ENCODE measurements at places on chromosomes 6 and 20.

DNA sequence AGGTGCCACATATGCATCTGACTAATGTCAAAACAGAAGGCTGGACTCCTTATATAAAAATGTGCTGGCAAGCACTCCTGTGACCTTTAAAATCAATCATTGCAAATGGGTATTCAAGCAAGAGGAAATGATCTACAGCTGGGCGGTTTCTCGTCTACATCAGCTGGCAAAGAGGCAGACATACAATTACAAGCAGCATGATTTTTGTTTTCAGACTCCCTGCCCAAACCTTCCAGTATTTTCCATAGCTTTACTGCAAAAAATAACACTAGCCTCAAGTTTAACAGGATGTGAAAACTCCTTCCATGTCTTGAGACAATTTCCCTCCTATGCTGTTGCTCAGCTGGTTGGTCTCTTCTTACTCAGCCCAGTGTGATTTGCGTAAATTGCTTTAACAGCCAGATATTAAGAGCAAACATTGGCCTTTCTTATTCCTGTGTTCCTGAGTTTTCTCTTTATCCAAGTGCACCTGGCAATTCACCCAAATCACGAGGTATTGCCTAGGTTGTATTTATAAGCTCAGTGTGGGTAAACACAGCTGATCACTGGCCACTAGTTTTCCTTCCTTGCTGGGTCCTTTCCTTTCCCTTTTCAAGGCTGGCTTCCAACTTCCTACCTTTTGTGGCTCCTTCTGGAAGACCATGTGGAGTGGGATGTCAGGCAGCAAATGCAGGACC lies 130.4 kb downstream of the MOXD1 start:
- no peak for DNase-seq

GRCh38 chr20:63235399-63235983 lies at the start of gene BIRC7:
TSS of gene BIRC7 (plus strand) at chr20:63235905. CDS start at chr20:63236097, 192 bp downstream.
- DNase-seq: no peak

- DNase-seq: no peak
These were observed 3.3 kb downstream of the KCNS1 start for GRCh38 chr20:45097485-45098102.

DNA sequence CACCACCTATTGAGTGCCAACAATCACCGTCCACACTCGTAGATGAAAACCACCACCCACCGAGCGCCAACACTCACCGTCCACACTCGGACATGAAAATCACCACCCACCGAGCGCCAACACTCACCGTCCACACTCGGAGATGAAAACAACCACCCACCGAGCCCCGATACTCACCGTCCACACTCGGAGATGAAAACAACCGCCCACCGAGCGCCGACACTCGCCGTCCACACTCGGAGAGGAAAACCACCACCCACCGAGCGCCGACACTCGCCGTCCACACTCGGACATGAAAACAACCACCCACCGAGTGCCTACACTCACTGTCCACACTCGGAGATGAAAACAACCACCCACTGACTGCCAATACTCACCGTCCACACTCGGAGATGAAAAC lies 129.3 kb downstream of the IRF4 start:
- no peak for DNase-seq

DNA sequence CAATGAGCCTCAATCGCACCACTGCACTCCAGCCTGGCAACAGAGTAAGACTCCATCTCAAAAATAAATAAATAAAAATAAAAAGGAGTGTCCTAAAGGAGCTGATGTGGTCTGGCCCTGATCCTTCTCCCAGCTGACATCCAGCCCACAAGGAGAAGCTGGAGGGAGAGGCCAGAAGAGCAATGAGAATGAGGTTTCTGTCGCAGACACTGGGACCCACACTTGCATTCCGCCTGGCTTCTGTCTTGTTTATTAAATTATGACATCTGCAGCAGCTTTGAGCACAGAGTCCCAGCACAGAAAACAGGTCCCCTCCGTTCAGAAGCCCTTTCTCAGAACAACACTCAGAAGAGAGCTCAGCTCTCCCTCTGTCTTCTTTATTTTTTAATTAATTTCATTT lies 10.3 kb upstream of the E2F1 start:
- DNase-seq: no peak

DNA sequence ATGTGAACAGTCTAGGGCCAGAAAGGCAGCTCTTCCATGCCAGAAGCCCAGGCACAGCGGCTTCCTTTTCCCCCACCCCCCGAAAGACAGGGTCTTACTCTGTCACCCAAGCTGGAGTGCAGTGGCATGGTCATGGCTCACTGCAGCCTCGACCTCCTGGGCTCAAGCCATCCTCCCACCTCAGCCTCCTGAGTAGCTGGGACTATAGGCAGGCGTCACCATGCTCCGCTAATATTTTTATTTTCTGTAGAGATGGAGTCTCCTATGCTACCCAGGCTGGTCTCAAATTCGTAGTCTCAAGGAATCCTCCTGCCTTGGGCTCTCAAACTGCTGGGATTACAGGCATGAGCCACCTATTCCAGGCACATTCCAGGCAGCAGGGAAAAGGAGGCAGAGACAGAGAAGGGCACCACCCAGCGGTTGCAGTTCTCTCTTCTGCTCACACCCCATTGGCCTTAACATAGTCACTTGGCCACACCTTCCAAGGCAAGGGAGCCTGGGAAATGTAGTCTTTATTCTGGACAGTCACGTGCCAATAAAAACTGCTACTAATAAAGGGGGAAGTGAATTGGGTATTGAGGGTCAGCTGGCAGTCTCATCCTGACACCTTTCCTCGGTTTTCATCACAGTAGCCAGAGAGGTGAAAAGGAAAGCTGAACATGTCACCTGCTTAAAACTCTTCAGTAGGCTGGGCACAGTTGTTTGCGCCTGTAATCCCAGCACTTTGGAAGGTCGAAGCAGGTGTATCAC lies 205.9 kb downstream of the ZMYND8 start:
- DNase-seq: no peak

DNA sequence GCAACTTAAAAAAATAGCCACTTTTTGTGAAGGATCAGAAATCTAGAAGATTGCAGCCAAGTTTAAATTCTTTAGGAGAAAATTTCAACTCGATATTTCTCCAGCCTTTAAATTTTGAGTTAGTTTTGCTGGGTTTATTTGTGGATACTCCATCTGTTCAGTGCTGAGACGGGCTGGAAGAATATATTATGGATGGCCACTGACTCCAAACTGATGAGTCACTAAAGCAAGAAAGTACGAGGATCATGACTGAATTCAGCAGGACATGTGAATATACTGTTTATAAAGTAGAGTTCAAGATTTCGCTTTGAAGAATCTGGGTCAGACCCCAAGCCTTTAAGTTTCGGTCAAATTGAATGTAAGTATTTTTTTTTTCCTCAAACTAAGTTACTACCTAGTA lies 199.5 kb downstream of the ADGRB3 start:
- DNase-seq: no peak

- DNase-seq: no peak
These were observed 80.9 kb downstream of the RNGTT start for GRCh38 chr6:88882536-88882935.

- no peak for DNase-seq
These were observed 46.7 kb downstream of the NOX3 start for GRCh38 chr6:155408981-155409380.

GRCh38 chr6:27294409-27294808 lies 17.7 kb downstream of the POM121L2 start:
- no peak for DNase-seq

DNA sequence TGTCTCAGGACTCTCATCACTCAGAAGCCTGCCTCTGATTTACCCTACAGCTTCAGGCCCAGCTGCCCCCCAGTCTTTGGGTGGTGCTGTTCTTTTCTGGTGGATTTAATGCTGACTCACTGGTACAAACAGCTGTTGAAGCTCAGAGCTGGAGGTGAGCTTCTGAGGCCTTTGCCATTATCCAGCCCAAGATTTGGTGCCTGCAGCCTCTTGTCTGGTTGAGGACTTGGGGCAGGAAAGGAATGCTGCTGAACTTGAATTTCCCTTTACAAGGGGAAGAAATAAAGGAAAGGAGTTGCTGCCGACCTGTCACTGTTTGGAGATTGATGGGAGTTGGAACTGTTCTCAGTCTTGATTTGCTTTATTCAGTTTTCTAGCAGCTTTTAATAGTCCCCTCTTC lies 19.8 kb downstream of the ABCF1 start:
- no peak for DNase-seq

DNA sequence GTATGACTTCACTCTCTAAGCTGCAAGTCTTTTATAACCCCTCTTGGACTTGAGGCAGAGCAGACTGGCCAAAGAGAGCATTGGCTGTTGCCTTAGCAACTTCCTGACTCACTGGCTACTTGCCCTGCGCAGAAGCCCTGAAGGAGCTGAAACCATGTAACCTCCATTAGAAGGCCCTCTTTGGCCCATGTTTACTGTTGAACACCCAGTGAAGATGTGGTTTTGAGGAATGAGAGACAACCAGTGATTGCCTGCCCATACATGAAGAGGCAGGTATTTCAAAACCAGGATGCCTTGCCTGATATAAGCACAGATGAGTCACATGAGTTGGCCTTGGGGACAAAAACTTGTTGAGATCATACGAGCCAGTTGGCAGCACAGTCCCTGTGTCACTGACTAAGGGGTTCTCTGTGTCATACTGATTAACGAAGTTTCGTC lies 182.5 kb downstream of the EDN1 start:
- no peak for DNase-seq

GRCh38 chr6:163779727-163780284 lies 365.3 kb downstream of the QKI start:
- no peak for DNase-seq

- no peak for DNase-seq
These were observed 199.5 kb upstream of the KCNK16 start for GRCh38 chr6:39521958-39522357.

GRCh38 chr6:133540361-133540760 lies 299.2 kb downstream of the EYA4 start:
- no peak for DNase-seq

GRCh38 chr6:105051941-105052471 lies 95.1 kb downstream of the LIN28B start:
- DNase-seq: no peak

DNA sequence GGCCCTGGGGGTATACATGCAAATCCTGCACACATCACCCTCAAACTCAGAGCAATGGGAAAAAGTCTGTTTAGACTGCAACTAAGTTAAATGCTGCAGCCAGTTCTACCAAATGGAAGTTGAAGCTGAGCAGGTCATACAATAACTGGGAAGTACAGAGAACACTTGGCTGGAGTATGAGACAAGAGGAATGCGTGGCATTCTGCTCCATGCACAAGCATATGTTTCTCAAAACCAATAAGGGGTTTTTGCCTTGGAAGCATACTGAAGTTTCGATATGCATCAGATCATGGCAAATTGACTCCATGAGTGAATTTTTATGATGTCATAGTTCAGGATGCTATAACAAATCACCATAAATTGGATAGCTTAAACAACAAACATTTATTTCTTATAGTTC lies 193.8 kb downstream of the COL12A1 start:
- no peak for DNase-seq

GRCh38 chr6:147986846-147987245 lies 355.8 kb upstream of the SASH1 start:
- no peak for DNase-seq

DNA sequence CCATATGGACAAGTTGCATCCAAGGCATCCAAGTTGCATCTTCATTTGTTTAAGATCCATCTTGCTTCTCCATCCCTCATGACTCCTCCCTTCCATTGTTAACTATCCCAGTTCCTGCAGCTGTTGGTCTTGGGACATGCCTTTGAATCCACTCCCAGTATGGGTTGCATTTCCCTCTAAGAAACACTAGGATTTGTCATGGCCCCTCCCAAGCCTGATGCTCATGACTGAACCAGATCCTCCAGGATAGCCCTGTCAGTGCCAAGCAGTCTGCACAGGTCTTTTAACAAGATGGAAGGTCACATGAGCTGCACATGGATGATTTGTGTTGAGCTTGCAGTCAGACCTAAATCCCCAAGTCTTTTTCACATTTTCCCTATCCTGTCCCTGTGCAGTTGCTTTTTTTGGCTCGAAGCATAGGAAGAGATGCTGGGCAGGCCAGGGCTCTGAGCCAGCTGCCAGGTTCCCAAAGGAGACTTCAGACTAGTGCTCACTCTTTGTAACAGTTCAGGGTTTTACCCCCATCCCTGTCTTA lies 4.2 kb downstream of the PPP2R5D start:
- DNase-seq: no peak

GRCh38 chr6:11580686-11581405 lies 43.3 kb downstream of the TMEM170B start:
- no peak for DNase-seq

DNA sequence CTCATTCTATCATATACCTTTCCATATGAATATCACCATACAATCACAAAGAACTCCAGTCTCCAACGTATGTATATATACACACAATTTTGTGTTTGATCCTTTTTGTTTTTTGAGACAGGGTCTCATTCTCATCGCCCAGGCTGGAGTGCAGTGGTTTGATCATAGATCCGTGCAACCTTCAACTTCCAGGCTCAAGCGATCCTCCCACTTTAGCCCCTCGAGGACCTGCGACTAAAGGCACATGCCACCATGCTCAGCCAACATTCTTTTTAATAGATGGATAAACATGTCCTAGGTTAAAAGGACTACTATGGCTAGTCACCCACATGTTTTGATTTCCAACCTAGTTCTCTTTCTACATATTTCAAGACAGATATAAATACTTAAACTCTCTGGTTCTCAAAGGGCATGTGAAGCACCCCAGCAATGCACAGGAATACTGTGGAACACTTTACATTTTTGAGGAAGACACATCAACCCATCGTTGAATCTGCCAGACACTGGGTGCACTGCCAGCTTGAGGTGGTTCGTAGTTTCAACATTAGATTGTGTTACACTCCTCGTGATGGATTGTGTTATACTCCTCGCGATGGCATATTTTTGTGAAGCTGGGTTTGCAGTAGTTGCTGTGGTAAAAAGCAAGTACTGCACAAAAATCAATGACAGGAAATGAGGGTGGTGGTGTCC lies 40.4 kb downstream of the CSNK2A1 start:
- DNase-seq: no peak

- DNase-seq: no peak
These were observed 24.7 kb upstream of the HDAC2 start for GRCh38 chr6:113995634-113996033.

DNA sequence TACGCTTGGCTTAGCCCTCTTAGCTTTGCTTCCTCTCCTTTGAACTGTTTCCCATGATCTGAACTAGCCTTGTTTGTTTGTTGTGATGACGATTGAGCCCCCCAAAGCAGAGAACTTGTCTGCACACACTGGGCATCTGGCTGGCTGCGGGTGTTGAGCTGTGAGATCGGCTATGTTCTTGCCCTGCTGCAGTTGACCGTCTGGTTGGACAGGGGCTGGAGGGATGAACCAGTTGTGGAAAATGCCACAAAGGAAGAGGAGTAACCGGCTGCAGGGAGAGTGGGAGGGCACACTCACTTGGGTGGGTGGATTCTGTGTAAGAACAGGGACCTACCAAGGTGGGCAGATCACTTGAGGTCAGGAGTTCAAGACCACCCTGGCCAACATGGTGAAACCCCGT lies 12.4 kb upstream of the RSPO4 start:
- no peak for DNase-seq

DNA sequence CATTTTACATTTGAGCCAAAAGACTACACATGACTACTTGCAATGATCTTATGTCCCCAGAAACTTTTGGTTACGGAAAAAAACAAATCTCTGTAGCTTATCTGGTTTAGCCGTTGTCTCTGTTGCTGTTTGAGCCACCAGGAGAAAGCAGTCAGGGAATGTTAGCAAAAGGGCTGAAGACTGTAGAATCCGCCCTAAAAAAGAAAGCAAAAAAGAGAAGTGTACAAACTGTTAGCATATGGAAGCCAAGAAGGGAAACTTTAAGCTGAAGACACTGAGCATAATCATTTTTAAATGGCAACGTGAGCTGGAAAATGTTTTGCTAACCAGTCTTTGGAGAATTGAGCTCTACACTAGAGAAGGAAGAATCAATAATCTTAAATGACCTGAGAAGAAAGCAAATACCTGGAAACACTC lies 69.9 kb upstream of the MYLIP start:
- no peak for DNase-seq

GRCh38 chr20:46144432-46145025 lies 26.4 kb downstream of the CD40 start:
- DNase-seq: no peak
